HT-29 (cell line): ENCODE measurements at places on chromosomes 16 and 17. TPM values are rescaled to one million over a fixed set of nuclear protein-coding genes. Genes with fewer than 3 reads are reported as not detected.

- no peak for DNase-seq
Observed at GRCh38 chr17:8947201-8947600, 18.3 kb downstream of the PIK3R5 start.

- no peak for DNase-seq
Observed at GRCh38 chr17:69713815-69714214, 299.3 kb downstream of the MAP2K6 start.

- no peak for DNase-seq
Observed at GRCh38 chr17:72466199-72466598, 345.4 kb downstream of the SOX9 start.

DNA sequence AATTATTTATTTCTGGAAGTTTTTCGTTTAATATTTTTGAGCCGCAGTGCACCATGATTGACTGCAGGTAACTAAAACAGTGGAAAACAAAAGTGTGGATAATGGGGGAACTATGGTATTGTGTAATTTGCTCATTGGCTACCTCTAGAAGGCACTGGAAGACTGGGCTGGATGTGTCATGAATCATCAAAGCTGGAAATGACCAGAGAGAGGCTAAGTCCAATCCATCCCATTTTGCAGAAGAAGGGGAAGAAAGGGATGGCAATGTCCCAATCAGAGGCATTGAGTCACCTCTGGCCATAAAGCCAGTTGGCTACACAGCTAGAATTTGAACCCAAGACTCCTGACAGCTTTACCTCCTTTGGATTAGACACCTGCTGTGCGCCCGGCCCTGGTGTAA lies 29.3 kb downstream of the GLP2R start:
- DNase-seq: no peak

GRCh38 chr16:74275031-74275636 lies 21.5 kb upstream of the PSMD7 start:
- DNase-seq: peak; percentile 27

GRCh38 chr17:80528536-80528935 lies 16.1 kb upstream of the RPTOR start:
- DNase-seq: no peak

DNA sequence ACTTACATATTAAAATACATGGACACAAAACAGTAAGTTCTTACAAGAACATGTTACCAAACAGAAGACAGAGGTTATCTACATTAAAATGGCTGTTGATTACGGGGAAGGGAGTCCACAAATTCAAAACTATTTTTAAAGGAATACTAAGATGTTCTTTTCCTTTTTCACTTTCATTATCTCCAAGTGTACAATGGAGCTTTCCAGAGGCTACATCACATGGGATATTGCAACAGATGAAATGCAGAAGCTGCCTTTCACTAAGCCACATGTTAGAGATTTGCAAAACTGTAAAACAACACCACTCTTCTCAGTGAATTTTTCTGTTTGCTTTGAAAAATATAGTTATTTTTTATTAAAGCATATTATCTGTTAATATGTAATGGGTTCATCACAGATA lies 53.6 kb downstream of the XPO6 start:
- no peak for DNase-seq

- DNase-seq: no peak
Observed at GRCh38 chr16:69818891-69819545, 56.9 kb downstream of the WWP2 start.

GRCh38 chr17:17141860-17142552 lies 64.1 kb downstream of the PLD6 start:
- DNase-seq: no peak

GRCh38 chr16:795580-796229 lies 4.8 kb downstream of the GNG13 start:
- peak; percentile 85 for DNase-seq

DNA sequence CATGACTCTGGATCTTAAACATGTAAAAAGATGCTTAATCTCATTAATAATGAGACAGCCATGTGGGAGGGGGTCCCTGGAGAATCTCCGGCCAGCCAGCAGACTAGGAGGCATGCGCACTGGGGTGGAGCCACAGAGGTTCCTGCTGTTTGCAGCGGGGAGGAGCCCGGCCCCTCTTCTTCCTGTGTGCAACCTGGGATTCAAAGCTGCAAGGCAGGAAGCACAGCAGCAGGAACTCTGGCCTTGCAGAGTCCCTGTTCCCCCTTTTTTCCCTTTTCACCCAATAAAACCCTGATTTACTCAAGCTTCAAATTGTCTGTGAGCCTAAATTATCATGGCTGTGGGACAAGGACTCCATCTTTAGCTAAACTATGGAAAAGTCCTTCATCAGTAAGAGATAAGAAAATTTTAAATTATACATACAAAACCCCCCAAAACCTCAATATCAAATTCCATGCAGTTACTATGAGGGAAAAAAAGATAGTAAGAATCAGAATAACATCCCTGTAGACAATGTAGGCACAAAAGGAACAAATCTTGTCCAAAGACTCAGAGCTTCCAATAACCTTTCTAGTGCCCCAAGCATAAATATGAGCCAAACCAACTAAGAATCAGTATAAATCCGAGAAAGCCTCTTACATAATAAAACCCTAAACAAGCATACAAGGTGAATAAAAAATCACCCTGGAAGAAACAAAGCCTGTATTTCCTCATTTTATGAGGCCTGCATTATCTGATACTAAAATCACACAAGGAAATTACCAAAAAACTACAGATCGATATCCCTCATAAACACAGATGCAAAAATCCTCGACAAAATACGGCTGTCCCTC lies 12.1 kb downstream of the CFDP1 start:
- peak; percentile 62 for DNase-seq

- DNase-seq: no peak
Observed at GRCh38 chr17:74045608-74046280, 157.7 kb upstream of the RPL38 start.

DNA sequence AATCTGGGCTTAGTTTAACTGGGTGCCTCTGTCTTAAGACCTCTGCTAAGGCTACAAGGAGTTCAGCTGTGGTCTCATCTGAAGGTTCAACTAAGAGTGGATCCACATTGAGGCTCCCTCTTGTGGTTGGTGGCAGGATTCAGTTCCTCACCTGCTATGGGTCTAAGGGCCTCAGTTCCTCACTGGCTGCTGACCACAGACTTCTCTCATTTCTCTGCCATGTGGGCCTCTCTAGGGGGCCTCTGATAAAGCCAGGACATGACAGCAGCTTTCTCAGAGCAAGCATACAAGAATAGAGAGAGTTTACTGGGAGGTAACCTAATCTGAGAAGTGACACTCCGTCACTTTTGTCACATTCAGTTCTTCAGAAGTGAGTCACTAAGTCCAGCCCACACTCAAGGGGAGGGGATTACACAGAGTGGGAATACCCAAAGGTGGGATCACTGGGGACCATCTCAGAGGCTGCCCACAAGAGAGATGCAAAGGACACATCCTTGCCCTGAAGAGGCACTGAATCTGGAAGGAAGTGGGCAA lies 19.2 kb upstream of the ABAT start:
- DNase-seq: peak; percentile 42

GRCh38 chr16:76985392-76986045 lies 205.5 kb upstream of the MON1B start:
- DNase-seq: no peak

GRCh38 chr16:47363761-47364160 lies 97.1 kb downstream of the ITFG1 start:
- DNase-seq: no peak

DNA sequence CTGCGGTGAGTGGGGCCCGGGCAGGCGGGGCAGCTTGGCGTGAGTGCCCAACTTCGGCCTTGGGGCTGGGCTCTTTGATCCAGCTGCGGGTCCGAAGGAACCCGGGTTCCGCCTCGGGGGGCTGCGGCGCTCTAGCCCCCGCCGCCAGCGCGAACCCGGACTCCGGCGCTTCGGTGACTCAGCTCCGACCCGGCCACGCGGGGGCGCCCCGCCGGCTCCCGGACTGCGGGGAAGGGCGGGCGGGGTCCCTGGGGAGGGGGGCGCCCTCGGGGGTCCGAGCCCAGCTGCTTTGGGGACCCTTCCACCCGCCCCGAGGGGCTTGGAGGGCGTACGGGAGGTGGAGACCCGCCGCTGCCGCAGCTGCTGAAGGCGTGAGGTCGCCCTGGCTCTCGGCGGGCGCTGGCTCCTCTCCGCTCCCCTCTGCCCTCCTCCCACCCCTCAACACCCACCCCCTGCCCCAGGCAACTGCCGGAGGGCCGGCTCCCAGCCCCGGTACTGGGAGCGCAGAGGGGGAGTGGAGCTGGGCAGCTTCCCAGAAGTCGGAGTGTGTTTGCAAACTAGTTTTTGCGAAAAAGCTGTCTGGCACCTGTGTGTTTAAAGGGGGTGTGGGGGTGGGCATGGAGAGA lies 516 bp downstream of the CPNE2 start:
- DNase-seq: peak; percentile 23

DNA sequence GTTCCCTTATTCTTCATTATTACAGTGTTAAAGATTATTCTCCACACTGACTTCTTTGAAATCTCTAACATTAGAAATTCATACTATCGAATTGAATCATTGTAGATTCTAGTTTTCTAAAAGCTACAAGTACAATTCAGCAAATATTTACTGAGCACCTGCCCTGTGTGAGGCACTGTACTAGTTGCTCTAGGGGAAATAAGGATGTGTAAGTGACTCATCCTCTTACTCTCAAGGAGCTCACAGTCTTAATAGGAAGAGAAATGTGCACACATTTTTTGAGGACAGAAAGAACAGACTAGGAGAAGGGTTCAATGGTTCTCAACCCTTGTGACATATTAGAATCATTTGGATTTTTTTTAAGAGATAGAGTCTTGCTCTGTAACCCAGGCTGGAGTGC lies 7.7 kb upstream of the SLFN12L start:
- no peak for DNase-seq

GRCh38 chr17:12683299-12683698 lies 17.6 kb downstream of the MYOCD start:
- DNase-seq: no peak

DNA sequence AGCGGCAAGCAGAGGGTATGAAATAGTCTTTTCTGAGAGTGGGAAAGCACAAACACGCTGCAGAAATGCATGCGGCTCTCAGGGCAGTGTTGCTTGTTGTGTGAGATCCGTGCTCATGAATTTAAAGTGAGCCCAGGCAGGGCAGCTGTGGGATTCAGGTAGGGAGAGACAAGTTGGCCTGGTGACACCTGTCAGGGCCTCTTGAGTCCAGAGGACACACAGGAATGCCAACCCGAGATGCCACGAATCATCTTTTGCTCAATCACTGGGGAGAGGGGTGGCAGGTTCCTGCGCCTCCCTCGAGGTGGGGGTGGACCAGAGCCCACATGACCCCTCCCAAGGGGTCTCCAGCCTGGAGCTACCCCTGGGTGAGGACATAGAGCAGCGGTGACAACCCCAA lies 211.9 kb downstream of the GSG1L start:
- no peak for DNase-seq

GRCh38 chr17:3475812-3476610 lies at the start of gene ASPA:
ASPA (plus strand) TSS chr17:3475997; CDS start chr17:3476160, 163 bp downstream.
- no peak for DNase-seq

- DNase-seq: no peak
Observed at GRCh38 chr17:61402073-61402541, 2.5 kb downstream of the TBX2 start.

DNA sequence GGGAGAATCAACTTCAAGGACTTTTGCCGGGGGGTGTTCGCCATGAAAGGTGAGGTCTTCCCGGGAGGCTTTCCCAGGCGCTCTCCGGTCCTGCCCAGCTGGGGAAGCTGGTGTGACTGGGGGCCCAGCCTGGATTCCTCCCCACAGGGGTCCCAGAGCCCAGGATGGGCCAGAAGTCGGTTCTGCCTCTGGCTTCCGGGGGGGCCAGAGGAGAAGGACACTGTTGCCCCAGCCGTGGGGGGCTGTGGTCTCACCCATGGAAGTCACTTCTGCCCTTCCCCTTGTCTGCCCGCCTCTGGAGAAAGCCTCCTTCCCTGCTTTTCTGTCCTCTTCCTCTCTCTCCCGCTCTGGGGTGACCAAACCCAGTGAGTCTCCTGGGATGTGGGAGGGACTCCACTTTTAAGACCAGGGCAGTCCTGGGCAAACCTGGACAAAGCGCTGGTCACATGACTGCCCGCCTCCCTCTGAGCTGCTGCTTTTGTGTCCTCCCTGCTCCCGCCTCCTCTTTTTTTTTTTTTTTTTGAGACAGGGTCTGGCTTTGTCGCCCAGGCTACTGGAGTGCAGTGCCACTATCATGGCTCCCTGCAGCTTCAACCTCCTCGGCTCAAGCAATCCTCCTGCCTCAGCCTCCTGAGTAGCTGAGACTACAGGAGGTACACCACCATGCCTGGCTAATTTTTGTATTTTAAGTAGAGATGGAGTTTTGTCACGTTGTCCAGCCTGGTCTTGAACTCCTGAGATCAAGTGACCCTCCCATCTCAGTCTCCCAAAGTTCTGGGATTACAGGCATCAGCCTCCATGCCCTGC lies 40.6 kb downstream of the RAB11FIP4 start:
- DNase-seq: peak; percentile 70

GRCh38 chr16:89423681-89424260 lies 66.6 kb downstream of the ANKRD11 start:
- no peak for DNase-seq

DNA sequence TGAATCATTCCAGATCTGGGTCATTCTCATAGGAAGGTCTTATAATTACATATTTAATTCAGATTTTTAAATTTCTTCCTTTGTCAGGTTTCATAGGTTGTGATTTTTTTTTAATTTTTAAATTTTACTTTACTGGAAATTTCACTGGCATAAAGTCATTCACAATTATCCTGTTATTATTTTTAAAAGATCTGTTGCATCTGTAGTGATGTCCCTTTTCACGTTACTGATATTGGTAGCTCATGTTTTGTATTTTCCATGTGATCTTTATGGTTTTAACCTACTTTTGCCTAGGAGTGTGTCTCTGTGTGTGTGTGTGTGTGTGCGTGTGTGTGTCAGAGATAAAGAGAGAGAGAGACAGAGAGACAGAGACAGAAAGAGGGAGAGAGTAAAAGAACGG lies 216.6 kb upstream of the KCNJ16 start:
- DNase-seq: no peak

GRCh38 chr16:79757163-79757562 lies 156.6 kb upstream of the MAF start:
- no peak for DNase-seq

ACSF2 gene
- total RNA-seq: 60.0 and 66.2 TPM in 2 replicates

APOH gene
- total RNA-seq: 20.8 and 22.1 TPM in 2 replicates

PLLP gene
- total RNA-seq: 0.13 and 0.16 TPM in 2 replicates

NETO2 gene
- 5.7 and 7.1 TPM in 2 replicates for total RNA-seq

CCL17 gene
- not detected in 2 replicates for total RNA-seq

KRTAP4-4 gene
- total RNA-seq: not detected in 2 replicates

ADGRG3 gene
- total RNA-seq: not detected in 2 replicates

TMC5 gene
- 24.2 and 24.9 TPM in 2 replicates for total RNA-seq

SOST gene
- total RNA-seq: not detected in 2 replicates

KCNH6 gene
- total RNA-seq: 0.61 TPM in 1 of 2 replicates, not detected in the other

SLC35G3 gene
- not detected in 2 replicates for total RNA-seq

GRIN2A gene
- not detected in 2 replicates for total RNA-seq

MED9 gene
- 8.9 and 10.5 TPM in 2 replicates for total RNA-seq
